ENCODE measurements at places on chromosomes 1 and 21.

DNA sequence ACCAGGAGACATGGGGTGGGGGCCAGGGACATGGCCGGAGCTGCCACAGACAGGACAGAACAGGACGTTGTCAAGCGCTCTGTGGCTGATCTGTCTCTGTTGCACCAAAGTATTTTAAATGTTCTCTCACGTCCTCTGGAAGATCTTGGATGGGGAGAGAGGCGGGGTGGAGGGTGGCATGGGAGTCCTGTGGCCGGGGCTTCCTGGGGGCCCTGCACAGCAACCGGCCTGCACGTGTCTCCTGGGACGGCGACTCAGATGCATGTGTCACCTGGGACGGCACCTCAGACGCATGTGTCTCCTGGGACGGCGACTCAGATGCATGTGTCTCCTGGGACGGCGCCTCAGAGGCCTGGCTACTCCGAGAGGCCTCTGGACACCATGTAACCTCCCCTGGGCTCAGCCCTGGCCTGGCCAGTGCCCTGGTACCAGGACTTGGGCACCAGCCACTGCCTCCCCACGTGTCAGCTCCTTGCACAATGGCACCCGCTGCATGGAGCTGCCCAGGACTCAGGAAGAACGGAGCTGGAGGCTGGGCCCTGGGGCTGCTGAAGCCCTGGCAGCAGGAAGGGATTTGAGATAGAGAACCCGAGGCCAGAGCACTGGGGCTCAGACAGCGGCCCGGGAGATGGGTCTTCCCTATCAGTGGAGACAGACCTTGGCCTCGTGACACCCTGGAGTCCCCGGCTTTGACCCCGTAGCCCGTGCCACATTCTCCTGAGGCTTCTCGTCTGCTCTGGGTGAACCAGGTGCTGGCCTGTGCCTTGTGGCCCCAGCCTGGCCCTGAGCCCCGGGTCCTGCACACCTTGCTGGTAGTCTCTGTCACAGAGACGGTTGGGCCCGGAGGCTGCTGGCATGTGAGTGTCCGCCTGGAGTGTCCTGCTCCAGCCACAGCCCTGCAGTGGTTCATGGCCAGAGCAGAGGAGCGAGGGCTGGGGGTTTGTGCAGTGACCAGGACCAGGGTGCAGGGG lies 14.7 kb upstream of the SLC19A1 start:
- DNase-seq, result no peak

GRCh38 chr1:63599799-63600198 lies 6.6 kb downstream of the PGM1 start:
- DNase-seq, result no peak

DNA sequence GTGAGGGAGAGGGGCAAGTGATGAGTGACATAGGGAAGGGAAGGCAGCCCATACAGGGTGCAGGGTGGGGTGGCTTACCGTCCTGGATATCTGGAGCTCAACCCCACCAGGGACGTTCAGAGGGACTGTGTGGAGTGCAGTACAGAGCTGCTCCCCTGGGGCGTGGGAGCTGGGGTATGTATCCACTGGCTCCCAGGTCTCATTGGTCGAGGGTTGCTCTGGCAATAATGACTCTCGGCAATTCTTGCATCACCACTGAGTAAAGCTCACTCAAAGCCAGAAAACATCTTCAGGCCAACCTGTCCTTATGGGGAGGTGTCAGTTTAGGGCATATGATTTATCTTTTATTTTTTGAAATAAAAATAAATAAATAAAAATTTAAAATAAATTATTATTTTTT lies 43.2 kb upstream of the RUNX3 start:
- DNase-seq, result no peak

GRCh38 chr1:62437273-62437940 lies 558 bp downstream of the USP1 start:
- DNase-seq, result peak; percentile 11

DNA sequence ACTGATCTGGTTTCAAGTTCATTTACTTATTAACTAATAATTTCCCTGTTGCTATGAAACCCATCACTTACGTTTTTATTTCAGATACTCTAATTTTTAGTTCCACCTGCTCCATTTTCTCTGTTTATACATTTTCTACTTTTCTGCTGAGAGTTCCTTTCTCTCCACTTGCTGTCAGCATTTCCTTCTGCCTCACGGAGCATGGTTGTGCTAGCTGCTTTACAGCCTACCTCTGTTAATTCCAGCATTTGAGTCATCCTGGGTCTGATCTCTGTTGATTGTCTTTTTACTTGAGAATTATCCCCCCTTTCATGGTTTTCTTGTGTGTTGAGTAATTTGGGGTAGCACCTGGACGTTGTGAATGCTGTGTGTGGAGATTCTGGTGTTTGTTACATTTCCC lies 373.2 kb upstream of the C1orf174 start:
- DNase-seq, result no peak

DNA sequence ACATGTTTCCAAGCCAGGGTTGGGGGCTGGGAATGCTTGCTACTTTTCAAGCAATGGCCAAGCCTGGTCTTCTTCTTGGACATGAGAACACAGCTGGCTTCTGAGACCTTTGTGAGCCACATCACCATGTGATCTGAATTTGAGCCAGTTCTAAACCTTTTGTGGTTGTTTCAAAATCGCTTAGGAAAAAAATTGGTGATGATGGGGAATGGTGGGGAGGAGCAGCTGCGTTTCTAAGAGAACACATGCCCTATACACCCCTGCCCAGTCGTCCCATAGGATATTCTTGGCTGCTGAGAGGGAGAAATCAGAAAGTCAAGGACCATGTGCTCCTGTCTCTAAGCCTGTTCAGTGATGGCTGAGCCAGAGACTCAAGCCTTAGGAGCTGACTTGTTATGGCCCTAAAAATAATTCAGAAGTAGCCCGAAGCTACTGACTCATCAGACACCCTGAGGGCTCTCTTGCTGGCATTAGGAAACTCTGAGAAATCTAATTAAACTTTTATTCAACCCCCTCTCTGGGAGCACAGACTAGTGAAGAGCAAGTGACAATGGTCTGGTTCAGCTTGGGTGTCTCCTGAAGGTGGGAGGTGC lies 30.5 kb downstream of the CCDC185 start:
- no peak for DNase-seq

- DNase-seq, result no peak
Measured at GRCh38 chr1:234875328-234875952, 253.2 kb downstream of the TOMM20 start.

- DNase-seq, result no peak
Measured at GRCh38 chr1:3359351-3359750, 95.1 kb upstream of the ARHGEF16 start.

GRCh38 chr1:119550381-119550780 lies 43.4 kb downstream of the HSD3B1 start:
- no peak for DNase-seq

GRCh38 chr1:16117369-16117768 lies 38.5 kb downstream of the EPHA2 start:
- DNase-seq, result no peak

DNA sequence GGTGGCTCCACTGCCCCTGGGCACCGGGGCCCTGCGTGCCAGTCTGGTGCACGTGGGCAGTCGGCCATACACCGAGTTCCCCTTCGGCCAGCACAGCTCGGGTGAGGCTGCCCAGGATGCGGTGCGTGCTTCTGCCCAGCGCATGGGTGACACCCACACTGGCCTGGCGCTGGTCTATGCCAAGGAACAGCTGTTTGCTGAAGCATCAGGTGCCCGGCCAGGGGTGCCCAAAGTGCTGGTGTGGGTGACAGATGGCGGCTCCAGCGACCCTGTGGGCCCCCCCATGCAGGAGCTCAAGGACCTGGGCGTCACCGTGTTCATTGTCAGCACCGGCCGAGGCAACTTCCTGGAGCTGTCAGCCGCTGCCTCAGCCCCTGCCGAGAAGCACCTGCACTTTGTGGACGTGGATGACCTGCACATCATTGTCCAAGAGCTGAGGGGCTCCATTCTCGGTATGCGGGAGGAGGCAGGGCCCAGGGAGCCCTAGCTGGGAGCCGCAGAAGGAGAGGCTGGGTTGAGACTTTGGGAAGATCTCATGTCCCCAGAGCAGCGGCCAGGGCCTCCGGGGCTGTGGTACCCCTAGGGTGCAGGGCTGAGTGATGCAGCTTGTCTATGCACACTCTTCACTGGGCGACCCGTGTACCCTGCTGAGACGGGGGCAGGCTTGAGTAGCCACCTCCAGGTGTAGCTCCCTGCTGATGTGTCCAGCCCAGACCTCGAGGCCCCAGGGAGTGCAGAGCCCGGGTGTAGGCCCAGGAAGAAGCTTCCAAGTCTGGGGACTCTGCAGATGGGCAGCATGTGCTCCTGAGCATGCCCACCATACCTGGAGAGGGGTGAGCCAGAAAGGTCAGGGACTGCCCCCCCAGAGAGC lies 1.8 kb downstream of the VWA1 start:
- no peak for DNase-seq

GRCh38 chr1:239792157-239792556 lies 299.5 kb upstream of the FMN2 start:
- no peak for DNase-seq

DNA sequence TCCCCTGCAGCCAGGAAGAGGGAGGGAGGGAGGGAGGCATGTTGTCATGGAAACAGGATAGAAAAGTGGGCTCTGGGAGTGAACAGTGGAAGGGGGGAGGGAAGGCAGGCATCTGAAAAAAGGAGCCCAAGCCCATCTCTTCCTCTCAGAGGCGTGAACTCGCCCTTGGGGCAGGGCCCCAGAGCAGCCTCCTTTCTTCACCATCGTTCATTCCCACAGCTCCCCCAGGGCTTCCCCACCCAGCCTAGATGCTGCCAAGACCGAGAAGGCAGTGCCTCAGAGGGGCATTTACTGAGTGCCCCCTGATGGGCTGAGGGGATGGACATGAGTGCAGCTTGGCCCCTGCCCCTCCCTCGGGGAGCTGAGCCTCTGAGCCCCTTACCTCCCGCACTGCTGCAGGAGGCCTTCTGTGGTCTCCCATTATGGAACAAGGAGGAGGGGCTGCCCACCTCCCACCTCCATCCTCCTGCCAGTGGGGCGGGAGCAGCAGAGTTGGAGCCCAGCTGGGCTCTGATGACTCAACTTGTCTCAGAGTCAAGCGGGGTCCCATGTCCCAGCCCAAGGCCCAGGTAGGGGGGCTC lies 39.1 kb upstream of the KIF21B start:
- DNase-seq, result no peak

All from renal pelvis (tissue), 12 donors.